Left ventricle myocardium superior (tissue), 1 donor: ENCODE measurements at places on chromosomes 1 and 21.

DNA sequence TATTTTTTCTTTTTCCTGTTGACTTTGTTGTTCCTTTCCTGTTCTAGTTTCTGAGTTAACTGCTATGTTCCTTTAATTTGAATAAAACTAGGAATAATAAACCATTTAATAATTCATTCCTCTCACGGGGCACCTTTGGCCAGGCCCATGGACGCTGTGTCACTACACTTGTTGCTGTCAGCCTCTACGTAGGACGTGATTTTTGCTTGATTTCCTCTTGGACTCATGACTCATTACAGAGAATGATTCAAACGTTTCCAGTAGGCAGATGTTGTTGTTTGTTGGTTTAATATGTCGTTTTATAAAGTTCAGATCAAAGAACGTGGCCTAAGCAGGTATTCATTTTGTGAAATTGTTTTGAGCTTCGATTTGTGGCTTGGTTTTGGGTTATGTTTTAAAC, 9.1 kb upstream of the SLC19A1 start:
- DNase-seq, result no peak

DNA sequence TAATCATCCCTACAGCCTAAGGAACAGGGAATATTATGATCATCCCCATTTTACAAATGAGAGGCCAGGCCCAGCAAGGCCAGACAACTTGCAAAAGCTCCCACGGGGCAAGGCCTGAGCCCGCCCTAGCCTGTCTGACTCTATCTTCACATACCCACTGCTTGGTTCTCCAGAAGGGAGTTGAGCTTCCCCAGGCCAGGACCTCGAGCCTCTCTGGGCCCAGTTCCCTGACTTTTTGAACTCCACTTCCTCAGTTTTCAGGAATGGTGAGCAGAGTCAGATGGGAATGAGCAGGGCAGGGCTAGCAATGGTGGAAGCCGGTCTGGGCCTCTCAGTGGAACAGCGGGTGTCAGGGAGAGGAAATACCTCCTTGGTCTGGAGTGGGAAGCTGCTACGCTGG, 39.3 kb downstream of the CACNA1S start:
- DNase-seq, result no peak

GRCh38 chr1:64495878-64496277, 25.9 kb downstream of the CACHD1 start:
- DNase-seq, result no peak

DNA sequence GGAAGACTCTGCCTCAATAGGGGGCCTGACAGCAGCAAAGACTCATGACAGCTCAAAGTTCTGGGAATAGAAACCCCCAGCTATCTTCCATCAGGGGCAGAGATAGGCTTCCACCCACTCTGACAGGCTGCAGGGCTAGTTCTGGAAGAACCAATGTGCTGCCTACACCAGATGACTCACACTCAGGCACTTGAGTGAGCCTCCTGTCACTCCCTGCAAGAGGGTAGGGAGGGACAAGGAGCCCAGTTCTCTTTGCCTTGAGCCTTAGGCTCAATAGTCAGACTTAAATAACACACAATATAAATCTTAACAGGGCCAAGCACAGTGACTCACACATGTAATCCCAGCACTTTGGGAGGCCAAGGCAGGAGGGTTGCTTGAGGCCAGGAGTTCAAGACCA, 386.4 kb downstream of the HHAT start:
- no peak for DNase-seq
